ENCODE measurements at places on chromosomes 16 and 17.
A peak's percentile ranks its signal among the peaks of the same experiment; 100 is the strongest.

GRCh38 chr17:39167476-39167875 is 1.5 kb upstream of the ARL5C start:
- DNase-seq: no peak

DNA sequence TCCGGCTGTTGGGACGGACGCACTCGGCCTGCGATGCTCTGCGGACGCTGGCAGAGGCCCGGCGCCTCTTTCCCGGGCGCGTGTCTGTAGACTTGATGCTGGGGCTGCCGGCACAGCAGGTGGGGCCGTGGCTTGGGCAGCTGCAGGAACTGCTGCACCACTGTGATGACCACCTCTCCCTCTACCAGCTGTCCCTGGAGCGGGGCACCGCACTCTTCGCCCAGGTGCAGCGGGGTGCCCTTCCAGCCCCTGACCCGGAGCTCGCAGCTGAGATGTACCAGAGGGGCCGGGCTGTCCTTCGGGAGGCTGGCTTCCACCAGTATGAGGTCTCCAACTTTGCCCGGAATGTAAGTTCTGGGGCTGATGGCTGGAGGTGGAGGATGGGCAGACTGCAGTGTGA is 3.5 kb downstream of the RSAD1 start:
- DNase-seq: no peak

GRCh38 chr17:83057793-83058265 is 21.6 kb upstream of the METRNL start:
- no peak for DNase-seq

DNA sequence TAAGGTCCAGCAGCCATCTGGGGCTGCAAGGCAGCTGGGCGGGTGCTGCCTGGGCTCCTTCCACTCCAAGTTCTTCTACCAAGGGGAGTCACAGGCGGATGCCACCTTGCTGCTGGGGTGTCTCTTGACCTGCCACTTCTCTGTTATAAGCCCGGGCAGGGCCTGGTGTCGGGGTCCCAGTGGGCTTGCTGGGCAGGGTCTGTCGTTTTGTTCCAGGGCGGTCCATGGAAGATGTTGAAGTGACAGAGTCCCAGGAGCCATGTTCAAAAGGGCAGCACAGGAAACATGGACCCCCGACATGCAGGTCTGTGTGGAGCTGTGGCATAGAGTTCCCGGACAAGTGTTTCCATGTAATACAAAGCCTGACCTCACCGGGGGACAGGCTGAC is 91.1 kb downstream of the TNFRSF13B start:
- no peak for DNase-seq

GRCh38 chr16:62644030-62644812 is 608.0 kb upstream of the CDH8 start:
- no peak for DNase-seq

GRCh38 chr17:34899643-34900291 is 61.5 kb downstream of the CCT6B start:
- no peak for DNase-seq

GRCh38 chr16:28879261-28879840 is 1.1 kb downstream of the ATP2A1 start:
- DNase-seq: no peak

DNA sequence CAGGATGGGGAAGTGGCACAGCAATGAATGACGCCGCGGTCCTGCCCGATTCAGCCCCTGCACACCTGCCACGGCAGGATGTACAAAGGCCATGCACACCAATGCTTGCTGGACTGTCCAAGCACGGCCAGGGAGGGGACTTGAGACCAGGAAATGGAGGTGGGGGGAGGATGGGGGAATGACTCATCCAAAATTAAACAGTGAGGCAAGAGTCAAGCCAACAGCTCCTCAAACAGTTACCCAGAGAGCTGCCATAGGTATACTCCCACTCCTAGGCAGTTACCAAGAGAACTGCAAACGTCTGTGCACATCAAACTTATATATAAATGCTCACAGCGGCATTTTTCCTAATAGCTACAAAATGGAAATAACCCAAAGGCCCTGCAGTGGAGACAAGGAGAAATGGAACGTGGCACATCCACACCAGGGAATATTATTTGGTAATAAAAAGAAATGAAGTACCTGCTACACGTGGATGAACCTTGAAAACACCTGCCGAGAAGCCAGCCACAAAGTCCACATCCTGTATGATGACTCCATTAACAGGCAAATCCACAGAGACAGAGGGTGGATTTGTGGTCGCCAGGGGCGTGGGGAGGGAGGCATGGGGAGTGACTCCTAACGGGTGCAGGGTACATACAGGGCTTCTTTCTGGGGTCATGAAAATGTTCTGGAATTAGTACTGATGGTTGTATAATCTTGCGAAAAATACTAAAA is 54.1 kb downstream of the VAC14 start:
- DNase-seq: no peak

GRCh38 chr17:38464723-38465390 is 36.6 kb downstream of the ARHGAP23 start:
- DNase-seq: no peak

DNA sequence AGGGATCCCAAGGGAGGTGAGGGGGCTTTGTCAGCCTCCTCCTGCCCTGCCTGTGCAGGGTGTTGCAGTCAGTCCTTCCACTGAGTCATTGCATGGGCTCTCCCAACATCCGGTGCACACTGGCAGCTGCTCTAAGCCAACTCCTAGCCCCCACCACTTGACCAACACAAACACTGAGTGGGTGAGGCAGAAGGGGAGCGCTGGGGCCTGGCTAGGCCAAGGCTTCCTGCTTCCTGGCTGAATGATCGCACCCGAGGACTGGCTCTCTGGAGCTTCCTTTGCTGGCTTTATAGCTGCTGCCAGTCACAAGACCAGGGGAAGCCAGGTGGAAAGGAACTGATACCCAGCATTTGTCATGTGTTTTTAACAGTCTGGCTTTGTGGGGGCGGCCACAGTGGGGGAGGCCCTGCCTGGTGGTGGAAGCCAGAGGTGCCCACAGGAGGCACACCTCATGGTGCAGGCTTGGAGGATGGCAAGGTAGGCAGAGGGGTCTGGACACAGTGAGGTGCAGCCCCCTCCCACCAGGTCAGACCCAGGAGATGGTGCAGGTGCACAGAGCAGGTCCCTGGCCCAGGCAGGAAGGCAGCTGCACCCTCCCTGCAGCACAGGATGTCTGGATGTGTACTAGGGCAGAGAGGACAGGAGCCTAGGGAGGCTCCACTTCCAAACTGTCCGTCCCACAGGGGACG is 6.8 kb downstream of the MPG start:
- peak; percentile 61 for DNase-seq

- DNase-seq: no peak
Observed at GRCh38 chr17:40663252-40663651, 1.7 kb downstream of the KRT222 start.

DNA sequence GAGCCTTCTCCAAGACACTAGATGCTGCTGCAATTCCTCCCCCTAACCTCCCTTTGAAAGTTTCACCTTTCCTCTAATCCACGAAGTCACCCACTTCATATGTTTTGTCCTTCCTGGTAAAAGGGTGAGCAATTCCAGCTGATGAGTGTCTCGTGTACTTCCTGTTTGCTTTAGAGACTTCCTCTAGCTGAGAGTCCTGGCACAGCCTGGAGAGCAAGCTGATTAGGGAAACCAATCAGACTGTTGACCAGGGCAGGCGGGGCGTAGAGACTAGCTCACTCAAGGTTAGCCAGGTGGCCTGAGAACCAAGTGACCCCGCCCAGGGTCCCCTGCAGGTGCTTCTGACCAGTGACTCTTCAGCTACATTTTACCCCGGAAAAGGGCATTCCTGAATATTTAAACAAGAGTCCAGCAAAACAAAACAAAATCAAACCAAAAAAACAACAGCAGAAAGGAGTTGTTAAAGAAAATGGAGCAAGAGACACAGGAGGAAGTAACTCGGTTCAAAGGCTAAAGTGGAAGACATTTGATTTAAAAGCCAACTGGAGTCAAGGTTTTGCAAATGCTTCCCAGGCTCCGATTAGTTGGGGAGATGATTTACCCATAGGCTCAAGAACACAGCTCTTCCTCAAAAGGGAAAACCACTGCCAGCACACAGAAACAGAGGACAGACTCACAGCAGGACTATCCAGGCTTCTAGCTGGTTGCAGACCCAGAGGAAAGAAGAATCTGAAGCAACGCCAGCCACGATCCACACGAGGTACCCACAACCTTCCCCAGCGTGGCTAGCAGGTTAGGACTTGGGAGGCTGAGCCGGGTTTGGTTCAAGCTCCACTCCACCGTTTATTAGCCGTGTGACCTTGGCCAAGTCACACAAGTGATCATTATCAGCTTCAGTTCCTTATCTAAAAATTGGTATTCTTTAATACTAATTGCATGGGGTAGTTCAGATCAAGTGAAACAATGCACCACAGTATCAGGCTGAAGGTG is 13.4 kb downstream of the HSPB9 start:
- DNase-seq: no peak

DNA sequence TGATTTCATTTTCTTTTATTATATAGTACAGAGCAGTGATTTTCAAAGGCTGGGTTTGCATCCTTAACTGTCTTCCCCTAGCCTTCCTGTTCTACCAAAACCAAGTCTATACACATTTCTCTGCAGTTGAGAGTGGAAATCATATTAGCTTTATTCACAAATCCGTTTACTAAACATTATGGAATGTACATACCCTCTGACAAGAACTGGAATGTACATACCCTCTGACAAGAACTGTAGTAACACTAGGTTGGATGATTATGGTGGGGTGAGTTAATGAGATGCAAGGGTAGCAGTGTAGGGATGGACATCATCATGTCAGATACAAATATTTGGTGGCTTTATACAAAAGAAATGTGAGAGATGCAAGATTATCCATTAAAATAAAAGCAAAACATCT is 154.8 kb downstream of the CYB561 start:
- DNase-seq: no peak

DNA sequence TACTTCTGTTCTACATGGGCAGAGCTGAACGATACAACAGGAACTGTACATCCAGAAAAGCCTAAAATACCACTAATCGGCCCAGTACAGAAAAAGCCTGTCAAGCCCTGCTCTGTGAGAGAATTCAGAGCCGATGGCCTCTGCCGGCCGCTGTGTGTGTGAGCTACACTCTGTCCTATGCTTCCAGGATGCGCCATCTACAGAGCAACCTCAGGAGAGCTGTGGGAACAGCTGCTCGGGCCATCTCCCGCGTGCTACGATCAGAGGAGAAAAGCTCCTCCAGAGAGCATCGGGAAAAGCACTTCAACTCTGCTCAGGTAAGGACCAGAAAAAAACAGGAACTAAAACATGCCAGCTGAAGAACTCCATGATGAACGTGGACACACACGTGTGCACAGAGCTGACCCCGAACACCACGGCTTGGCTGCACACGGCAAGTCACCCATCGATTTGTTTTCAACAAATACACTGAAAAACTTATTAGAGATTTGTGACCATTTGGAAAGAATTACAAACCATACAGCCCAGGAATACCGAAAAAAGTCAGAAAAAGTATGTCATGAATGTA is 115.9 kb downstream of the ANKRD11 start:
- DNase-seq: no peak

DNA sequence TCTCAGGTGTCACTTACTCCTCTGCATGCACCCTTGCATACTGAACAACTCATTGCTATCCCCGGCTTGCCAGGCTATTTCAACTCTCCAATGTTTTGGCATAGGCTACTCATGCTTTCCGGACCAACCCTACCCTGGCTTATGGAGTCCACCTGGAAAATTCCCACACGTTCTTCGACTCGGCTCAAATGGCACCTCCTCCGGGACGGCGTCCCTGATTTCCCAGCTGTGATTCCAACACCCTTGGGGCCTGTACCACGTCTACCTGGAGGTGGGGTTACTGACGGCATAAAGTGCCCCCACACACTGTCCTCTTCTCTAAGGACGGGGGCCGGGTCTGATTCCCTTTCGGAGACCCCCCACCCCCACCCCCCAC is 498 bp downstream of the SMYD4 start:
- no peak for DNase-seq

GRCh38 chr17:6627019-6627418 is 13.5 kb downstream of the KIAA0753 start:
- DNase-seq: no peak

DNA sequence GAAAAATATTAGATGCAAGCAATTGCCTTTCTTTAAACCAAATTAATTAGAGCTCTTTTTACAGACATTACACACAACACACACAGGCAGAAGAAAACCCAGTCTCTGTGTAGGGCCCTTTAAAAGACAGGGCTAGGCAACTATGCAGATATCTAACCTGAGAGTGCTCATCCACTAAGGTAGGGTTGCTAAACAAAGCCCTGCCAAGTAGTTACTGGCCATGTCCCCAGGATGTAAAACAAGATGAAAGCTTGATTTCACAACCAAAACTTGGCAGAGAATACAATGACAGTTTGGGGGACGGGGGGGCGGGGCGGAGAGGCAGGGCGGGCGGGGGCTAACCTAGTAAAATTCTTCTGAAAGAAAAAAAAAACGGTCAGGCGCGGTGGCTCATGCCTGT is 669.0 kb upstream of the CA10 start:
- DNase-seq: no peak

DNA sequence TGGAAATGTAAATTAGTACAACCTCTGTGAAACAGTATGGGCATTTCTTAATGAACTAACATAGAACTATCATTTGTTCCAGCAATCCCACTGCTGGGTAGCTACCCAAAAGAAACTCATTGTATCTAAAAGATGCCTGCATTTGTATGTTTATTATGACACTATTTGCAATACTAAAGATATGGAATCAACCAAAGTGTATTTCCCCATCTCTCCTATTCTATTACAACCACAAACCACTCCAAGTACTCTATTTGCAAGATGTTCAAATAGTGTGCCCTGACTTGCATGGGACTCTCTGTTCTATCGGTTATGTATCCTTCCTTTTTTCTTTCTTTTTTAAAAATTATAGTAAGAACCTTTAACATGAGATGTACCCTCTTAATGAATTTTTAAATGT is 845.2 kb downstream of the CDH11 start:
- DNase-seq: no peak

DNA sequence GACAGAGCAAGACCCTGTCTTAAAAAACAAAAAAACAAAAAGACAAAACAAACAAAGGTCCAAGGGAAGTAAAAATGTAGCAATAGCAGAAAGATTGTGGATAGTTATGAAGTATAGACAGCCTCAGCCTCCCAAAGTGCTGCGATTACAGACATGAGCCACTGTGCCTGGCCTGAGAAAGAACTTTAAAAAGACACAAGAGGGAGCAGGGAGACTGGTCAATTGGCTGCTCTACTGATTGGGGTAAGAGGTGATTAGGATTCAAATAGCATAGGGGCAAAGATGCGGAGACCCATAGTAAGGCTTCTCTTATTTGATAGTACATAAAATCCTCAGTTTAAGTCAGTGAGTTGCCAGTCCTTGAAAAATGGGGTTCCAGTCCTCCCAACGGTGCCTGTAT is 518.2 kb upstream of the GOT2 start:
- no peak for DNase-seq

DNA sequence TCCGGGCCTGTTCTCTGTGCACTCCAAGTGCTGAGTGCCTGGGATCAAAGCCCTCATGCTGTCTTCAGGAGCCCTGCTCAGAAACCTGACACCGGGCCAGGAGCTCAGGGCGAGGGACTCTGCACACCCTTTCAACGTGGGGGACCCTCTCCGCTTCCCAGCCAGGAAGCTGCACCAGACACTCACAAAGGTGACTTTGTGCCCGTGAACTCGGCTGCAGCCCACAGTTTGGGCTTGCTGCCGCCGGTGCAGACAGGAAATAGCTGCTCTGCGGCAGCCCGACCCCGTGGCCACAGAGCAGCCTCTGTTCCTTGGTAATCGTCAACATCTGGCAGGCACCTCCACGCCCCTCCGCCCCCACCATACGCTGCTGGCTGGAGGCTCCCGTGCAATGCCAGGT is 93.4 kb upstream of the METRNL start:
- DNase-seq: peak; percentile 30

- no peak for DNase-seq
Observed at GRCh38 chr17:72795941-72796340, 296.5 kb downstream of the SLC39A11 start.

GRCh38 chr17:3514873-3515272 is 39.1 kb downstream of the ASPA start:
- DNase-seq: no peak
